DMS79 (cell line): ENCODE measurements at places on chromosomes 6 and 20.

DNA sequence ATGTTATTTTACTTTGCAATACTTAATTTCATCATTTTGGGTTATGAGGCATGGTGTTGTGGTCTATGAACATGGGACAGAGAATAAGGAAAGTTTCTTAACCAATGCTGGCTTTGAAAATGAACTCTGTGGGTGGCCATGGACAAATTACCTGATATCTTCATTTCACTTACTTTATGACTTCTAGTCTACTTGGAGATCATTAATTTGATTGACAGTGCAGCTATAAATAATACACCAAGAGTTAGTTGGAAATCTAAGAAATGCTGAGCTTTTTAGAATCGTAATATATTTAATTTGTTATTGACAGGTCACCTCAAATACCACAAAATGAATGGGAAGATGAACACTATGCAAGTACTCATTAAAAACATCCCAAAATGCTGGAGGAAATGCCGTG is 140.4 kb downstream of the CENPW start:
- DNase-seq: no peak

- DNase-seq: no peak
Observed at GRCh38 chr6:169935861-169936260, 184.4 kb downstream of the ERMARD start.

GRCh38 chr6:31110825-31111582 is 1.4 kb downstream of the C6orf15 start:
- no peak for DNase-seq

GRCh38 chr6:102764317-102764716 is 1370.8 kb downstream of the GRIK2 start:
- no peak for DNase-seq

- DNase-seq: no peak
Observed at GRCh38 chr6:108588586-108588985, 27.9 kb downstream of the FOXO3 start.

DNA sequence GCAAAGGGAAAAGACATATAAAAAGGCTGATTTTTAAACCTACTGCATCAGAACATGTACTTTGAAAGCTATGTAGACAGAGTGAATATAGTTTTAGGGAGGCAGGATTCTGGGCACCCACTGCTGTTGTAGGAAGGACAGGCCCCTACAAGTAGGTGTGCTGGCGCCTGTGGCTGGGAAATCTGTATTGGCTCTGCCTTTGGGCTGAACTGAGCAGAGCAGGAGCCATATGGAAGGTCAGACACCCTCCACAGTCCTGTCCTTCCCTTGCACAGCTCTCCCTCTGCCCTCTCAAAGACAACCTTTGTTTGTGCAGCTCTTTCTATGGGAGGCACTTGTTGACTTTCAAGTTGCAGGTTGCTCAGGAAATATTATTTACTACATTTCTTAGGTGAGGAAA is 18.4 kb upstream of the ULBP3 start:
- no peak for DNase-seq
